ENCODE measurements at places on chromosomes 5 and 9.

DNA sequence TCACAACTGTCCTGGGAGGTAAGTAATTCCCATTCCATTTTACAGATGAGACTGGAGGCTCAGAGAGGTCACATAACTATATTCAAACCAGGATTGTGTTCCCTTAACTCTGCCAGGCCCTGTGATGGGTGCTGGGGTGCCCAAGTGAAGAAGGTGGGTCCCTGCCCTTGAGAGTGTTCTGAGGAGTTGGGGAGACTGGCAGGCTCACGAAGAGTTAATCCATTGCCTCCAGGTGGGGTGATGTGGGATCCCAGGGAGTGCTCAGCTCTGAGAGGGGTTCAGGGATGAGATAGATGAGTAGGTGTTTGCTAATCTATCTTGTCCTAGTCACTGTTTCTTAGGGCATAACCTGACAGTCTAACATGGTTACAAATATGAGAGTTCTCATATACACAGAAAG, 36.7 kb downstream of the GSN start:
- DNase-seq = no peak

DNA sequence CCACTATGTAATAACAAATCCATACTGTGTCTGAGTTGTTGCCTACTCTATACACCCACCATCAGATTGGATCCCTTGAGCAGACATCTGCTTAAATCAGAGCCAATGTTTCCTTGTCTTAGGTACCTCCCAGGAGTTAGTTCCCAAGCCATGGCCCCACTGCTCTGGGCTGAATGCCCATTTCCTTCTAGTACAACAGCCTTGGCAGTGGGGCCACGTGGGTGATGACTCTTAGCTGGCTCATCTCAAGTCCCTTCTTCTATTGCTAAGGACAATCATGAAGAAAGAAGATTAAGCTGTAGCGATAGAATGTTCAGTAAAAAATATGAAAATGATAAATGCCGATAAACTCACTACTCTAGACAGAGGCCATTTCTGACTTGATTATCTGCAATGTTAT, 16.6 kb downstream of the PTGR1 start:
- DNase-seq = no peak

GRCh38 chr5:52269859-52270258, 517.9 kb upstream of the ITGA1 start:
- no peak for DNase-seq

DNA sequence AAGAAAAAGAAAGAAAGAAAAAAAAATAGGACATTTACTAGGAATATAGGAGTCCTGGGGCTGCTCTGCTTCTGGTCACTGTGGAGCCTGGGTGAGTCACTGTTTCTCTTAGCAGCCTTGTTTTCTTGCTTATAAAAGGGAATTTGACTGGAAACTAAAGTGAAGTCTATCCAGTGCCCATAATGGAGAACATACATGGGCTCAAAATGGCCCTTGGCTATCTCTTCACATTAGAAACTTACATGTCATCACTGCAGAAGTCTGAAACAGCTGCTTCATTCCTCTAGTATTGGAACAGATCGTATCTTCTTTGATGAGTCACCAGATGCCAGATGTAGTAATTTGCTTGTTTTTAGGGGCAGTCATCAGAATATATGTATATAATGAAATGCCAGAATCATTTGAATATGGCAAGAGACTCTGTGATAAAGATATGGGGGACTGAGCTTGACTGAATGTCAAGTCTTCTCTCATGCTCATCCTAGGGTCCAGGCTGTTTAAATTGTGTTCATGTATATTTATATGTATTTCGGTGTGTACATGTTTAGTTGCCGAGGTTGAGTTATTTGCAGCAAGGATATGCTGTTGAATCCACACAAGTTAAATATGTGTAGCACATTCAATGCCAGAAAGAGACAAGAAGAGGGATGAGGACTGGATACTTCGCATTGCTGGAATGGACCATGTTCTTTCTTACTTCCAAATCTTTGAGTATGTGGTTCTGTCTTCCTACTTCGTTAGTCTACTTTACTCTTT, 56.7 kb downstream of the SGCD start:
- DNase-seq = no peak

DNA sequence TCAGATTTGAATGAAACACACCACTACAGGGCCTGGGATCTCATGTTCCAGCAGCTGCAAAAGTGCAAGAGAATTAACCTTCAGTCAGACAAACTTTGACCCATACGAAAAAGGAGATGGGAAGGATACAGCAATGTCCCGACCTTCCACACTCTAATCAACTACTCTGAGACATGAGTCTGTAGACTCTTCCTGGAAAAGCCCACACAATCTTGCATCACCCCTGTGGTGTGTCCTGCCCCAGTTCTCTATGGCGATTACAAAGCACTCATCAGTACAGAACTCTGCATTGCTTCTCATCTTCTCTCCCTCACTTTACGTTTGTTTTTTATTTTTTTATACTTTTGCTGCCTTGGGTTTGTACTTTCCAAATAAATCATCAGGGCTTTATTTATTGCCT, 241.0 kb upstream of the KIF2A start:
- DNase-seq = no peak

DNA sequence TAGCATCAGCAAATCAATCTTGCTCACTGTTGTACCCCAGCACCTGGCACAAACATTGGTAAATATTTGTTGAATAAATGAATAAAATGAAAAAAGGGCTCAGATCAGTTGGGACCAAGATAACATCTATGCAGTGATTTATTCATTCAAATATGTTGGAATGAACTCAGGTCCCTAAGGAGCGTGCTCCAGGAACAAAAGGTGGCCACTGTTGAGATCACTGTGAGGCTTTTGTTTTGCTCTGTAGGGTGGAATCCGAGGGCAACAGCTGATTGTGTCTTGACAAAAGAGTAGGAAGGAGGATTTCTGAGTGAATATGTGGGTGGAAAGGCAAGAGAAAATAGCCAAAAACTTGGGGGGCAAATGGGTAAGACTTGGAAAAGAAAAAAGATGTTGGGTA, 89.7 kb downstream of the PPP2R2B start:
- no peak for DNase-seq

DNA sequence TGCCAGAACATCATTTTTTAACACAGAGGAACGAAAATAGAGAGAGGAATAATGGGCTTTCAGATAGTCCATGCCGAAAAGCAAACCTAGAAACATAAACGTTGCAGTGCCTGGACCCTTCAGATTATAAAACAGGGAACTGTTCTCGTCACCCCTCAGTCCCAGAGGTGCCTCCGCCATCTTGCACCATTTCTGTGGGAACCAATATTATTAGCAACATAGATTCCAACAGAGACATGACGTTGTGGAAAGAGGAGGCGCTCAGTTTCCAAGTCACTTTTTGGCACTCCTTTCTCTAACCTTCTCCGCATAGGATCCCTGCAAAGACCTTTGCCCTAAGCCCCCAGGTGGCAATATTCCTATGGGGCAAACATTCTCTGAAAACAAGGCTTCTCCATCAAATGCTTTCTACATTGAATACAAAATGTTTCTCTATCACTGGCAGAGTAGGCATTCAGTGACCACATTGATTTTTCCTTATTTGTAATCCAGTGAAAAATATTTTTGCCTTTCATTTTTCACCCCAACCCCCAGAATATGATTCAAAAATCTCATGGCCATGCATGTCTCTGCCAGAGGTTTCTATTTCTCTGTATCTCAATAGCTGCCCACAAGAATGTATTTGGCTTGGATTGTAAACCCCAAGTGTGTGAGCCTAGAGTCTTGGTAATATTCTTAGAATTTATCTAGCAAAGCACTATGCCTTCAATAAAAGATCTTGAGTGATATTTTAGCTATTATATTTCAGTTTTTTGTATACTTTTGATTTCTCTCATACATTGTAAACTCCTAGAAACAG, 500.8 kb upstream of the WWC1 start:
- DNase-seq = no peak

GRCh38 chr5:28542987-28543386, 1504.6 kb upstream of the CDH9 start:
- no peak for DNase-seq

DNA sequence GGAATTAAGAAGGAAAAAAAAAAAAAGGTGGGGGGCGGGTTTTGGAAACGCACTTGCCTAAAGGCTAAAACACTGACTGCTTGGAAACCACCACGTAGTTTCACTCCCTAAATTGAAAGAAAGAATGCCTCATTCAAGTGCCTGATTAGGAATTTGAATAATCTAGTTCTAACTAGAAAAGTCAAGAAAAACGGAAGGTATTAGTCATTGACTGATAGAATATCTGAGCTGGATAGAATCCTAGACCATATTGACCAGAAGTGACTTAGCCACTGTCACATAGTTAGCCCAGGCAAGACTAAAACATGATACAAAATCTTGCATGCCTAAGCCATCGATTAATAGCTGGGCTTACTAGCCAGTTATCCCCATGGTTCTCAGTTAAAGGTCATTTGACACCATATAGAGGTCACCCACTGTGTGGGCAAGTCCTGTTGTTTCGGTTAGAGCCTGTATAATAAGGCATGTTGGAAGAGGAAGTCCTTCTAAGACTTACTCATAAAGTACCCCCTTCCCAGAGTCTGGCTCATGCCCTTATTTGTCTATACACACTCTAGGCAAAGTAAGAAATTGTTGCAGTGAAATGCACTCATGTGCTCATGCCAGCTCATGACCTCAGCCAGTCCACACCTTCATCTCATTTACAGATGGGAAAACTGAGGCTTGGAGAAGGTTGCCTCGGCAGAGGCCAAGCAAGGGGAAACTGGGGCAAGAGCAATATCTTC, 40.2 kb downstream of the SH3RF2 start:
- no peak for DNase-seq

GRCh38 chr9:134989206-134990065, 71.7 kb upstream of the FCN1 start:
- no peak for DNase-seq

- no peak for DNase-seq
Measured at GRCh38 chr5:129687941-129688340, 60.0 kb upstream of the MINAR2 start.

DNA sequence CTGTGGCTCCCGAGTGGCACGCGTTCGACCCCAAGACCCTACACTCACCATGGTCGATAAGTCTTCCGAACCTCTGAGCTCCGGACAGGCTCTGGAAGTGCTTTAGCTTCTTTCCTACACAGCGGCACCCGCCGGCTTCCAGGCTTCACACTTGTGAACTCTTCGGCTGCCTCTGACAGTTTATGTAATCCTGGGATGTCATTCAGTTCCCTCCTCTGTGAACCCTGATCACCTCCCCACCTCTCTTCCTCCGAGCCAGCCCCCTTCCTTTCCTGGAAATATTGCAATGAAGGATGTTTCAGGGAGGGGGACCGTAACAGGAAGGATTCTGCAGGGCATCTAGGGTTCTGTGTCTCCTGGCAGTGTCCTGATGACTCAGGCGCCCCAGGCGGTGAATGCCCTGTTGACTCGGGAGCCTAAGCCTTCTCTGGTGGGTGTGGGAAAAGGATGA, at the start of gene CD14:
Gene CD14, minus strand, starts transcription at position 155 of the 451 bp plus-strand sequence. Its CDS starts 104 bp downstream, at position 51.
- DNase-seq = no peak

- no peak for DNase-seq
Measured at GRCh38 chr5:92879806-92880543, 701.0 kb downstream of the NR2F1-AS1 start.

- DNase-seq = no peak
Measured at GRCh38 chr9:4228606-4229005, 71.3 kb downstream of the GLIS3 start.

GRCh38 chr9:77417566-77417965, 230.6 kb downstream of the GNA14 start:
- no peak for DNase-seq

DNA sequence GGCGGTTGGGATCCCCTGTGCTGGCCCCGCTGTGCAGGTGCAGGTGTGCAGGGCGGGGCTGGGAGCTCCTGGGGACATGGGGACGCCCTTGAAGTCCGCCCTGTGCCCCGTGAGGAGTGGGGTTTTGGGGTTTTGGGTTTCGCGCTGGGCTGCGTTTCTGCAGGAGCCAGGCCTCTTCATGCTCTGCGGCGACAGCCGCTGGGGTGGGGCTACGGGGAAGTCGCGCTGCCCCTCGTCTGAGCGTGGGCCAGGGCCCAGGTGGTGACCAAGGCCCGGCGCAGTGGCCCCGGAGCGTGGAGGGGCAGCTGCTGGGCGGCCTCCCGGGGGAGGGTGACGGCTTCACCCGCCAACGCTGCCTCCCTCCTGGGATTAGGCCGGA, 47.8 kb upstream of the IRX4 start:
- no peak for DNase-seq

- DNase-seq = no peak
Measured at GRCh38 chr5:170483701-170484458, 19.9 kb upstream of the KCNIP1 start.

DNA sequence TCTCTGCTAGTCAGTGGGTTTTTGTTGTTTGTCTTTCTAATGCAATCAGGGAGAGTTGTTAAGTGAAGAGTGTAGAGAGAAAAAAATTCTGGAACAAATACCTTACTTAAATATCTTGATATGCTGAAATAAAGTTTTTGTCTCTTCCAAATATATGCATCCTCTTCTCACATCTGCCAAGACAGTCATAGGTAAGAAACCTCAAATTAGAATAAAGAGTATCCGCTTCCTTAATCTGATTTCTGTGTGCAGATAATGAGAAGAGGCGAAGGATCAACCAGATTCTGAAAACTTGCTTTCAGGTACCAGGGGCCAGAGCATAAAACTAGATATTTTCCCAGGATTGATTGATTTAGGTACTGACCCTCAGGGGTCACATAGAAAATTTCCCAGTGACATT, 11.3 kb upstream of the IL6ST start:
- no peak for DNase-seq

DNA sequence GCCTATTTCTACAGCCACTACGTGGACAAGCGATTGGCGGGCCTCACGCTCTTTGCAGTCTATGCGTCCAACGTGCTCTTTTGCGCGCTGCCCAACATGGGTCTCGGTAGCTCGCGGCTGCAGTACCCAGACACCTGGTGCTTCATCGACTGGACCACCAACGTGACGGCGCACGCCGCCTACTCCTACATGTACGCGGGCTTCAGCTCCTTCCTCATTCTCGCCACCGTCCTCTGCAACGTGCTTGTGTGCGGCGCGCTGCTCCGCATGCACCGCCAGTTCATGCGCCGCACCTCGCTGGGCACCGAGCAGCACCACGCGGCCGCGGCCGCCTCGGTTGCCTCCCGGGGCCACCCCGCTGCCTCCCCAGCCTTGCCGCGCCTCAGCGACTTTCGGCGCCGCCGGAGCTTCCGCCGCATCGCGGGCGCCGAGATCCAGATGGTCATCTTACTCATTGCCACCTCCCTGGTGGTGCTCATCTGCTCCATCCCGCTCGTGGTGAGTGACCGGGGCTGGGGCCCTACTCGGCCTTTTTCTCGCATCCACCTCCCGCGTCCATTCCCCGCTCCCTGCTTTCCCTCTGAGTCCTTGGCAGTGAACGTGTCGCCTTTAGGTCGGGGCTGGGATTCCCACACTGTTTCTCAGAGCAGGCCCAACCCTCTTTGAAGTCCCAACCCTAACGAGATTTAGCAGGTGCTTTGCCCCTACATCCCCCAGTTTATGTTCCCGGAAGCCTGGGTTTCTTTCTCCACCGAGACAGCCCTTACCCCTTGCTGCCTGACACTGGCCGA, 1.8 kb downstream of the PTGER4 start:
- no peak for DNase-seq

GRCh38 chr9:14327036-14327435, 13.1 kb upstream of the NFIB start:
- no peak for DNase-seq

GRCh38 chr9:125240649-125240999, 519 bp downstream of the HSPA5 start:
- no peak for DNase-seq

GRCh38 chr9:135950135-135950682, 11.0 kb downstream of the UBAC1 start:
- DNase-seq = no peak

- DNase-seq = no peak
Measured at GRCh38 chr5:73338256-73339050, 110.1 kb downstream of the FOXD1 start.

GRCh38 chr9:115234094-115234493, 116.1 kb upstream of the TNC start:
- no peak for DNase-seq

GRCh38 chr5:9015937-9016270, 530.0 kb downstream of the SEMA5A start:
- DNase-seq = no peak

Data from T follicular helper cell (primary cell).